AG08396 (cell line): ENCODE measurements at places on chromosomes 7 and 10.

DNA sequence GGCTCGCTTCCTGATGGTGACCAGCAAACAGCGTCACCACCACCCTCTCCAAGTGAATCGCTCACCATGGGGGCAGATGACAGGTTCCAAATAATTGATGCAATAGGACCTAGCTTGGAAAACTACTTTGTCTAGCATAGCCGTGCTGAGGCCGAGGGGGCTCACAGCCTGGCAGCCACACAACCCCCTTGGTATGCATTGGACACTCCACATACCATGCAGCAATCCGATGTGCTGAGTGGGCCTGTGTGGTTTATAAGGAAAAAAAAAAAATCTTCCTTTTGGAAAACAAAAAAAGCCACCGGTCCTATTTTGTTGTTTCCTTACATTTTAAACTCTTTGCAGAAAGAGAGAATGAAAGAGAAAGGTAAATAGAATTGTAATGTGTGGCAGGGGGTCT, 15.1 kb downstream of the GATA3 start:
- peak; percentile 81 for DNase-seq

- DNase-seq: no peak
Measured at GRCh38 chr10:95346715-95347401, 56.1 kb upstream of the PDLIM1 start.

DNA sequence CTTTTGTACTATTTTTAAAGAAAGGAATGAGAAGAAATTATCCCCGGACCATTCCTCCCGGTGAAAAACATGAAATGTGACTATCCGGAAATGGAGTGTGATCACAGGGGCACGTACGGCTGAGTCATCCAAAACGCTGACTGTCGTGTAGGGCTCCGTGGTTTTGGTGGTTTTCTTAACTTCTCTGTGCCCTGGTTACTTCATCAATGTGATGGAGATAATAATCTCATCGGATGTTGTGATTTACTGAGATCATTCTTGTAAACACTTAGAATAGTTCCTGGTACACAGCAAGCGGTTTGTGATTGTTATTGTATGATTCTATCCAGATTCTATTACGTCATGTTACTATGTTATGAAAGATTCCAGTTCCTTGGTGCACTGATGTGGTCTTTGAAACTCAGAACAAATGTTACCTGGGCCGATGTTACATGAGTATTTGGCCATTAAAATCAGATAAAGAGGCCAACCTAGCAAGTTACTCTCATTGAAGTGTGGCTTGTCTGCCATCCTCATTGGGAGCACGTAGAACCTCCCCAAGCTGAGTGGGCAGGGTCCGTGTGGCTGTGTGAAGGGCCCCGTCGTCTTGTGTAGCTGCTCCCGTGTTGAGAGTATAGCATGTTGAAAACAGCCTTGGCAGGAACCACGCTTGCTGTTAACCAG, 99.5 kb downstream of the CAMK1D start:
- peak; percentile 73 for DNase-seq

- no peak for DNase-seq
Measured at GRCh38 chr7:21108182-21108581, 319.7 kb upstream of the SP4 start.

- no peak for DNase-seq
Measured at GRCh38 chr10:74113546-74113945, 37.1 kb downstream of the AP3M1 start.

DNA sequence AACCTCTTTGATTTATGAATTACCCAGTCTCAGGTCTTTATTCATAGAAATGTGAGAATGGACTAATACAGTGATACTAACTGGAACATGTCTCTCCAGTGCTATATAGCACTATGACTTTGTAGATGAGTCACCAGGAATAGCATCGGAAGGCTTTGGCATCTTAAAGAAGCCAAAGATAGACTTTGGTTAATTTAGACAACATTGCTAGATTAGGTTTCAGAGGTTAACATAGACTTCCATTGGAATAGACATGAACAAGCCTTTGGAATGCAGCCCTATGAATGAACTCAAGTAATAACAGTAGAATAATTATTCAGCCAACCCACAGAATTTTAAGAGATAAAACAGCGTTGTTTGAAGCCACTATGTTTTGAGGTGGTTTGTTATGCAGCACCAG, 169.2 kb downstream of the HGF start:
- DNase-seq: peak; percentile 29

DNA sequence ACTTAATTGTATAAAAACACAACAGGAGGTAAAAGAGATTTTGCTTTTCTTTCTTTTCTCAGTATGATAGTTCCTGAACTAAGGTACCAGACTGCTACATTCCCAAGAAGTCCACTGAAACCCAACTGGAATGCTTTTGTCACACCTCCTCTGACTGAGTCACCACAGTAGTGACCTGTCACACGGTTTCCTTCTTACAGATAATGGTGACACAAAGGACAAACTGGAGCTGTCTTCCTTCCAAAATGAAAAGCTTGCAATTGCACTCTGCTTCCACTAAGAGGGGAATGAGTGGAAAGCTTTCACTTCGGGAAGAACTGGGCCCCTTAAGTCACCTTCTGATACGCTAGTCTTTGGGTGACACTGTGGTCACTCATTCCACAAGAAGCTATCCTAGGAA, 122.2 kb downstream of the KMT2E start:
- DNase-seq: peak; percentile 28
